SJSA1 (cell line): ENCODE measurements at places on chromosomes 16 and 17. TPM values are rescaled to one million over a fixed set of nuclear protein-coding genes. Genes with fewer than 3 reads are reported as not detected.

SALL1 gene
- 7.1 and 13.3 TPM in 2 replicates for total RNA-seq

SGCA gene
- 2.4 TPM in 1 of 2 replicates, not detected in the other for total RNA-seq

FBXW10 gene
- total RNA-seq = 0.05 TPM in 1 of 2 replicates, not detected in the other

CLN3 gene
- 4.7 and 6.9 TPM in 2 replicates for total RNA-seq

OSGIN1 gene
- total RNA-seq = 1.7 and 6.4 TPM in 2 replicates

SHBG gene
- not detected in 2 replicates for total RNA-seq

TP53TG3C gene
- total RNA-seq = not detected in 2 replicates

SLC52A1 gene
- total RNA-seq = not detected in 2 replicates

KATNIP gene
- total RNA-seq = 8.2 and 11.2 TPM in 2 replicates

MBTPS1 gene
- total RNA-seq = 64.9 and 65.0 TPM in 2 replicates

TAC4 gene
- not detected in 2 replicates for total RNA-seq

CCL8 gene
- total RNA-seq = not detected in 2 replicates

KCNH4 gene
- not detected in 2 replicates for total RNA-seq

SDR42E2 gene
- total RNA-seq = not detected in 2 replicates

GJC1 gene
- total RNA-seq = 36.4 and 53.4 TPM in 2 replicates

YBX2 gene
- not detected in 2 replicates for total RNA-seq

PLA2G10 gene
- not detected in 2 replicates for total RNA-seq
